CD14-positive monocyte (primary cell): ENCODE measurements at places on chromosomes 4 and X.

DNA sequence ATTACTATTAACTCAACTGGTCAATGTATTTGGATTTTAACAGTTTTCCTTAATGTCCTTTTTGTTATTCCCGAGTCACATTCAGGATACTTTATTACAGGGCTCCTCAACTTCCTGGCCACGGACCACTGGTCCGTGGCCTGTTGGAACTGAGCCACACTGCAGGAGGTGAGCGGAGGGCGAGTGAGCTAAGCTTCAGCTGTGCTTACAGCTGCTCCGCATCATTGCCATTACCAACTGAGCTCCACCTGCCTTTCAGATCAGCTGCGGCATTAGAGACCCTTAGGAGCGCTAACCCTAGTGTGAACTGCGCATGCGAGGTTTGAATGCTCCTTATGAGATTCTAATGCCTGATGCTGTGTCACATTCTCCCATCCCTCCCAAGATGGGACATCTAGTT, 591.7 kb downstream of the CCSER1 start:
- DNase-seq: no peak

- DNase-seq: no peak
Observed at GRCh38 chrX:63746278-63746677, 38.7 kb downstream of the ARHGEF9 start.

- no peak for DNase-seq
Observed at GRCh38 chrX:11296051-11296450, 2.8 kb downstream of the AMELX start.

DNA sequence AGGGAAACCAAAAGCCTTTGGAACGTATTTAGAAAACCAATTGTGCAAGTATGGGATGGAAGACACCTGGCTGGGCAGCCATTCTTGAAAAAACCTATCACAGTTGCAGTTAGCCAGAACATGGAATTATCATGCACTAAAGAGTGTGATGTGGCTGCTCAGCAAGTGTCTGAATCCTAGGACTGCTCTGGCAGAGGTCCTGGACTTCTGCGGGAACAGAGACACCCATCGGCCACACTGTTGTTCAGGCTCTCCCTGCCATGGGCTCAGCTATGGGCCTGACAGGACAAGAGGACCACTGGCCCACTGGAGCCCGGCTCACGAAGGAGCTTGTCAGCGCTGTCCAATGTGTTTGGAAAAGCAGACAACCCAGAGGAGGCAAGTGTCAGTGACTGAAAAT, 115.7 kb upstream of the GPC4 start:
- no peak for DNase-seq

DNA sequence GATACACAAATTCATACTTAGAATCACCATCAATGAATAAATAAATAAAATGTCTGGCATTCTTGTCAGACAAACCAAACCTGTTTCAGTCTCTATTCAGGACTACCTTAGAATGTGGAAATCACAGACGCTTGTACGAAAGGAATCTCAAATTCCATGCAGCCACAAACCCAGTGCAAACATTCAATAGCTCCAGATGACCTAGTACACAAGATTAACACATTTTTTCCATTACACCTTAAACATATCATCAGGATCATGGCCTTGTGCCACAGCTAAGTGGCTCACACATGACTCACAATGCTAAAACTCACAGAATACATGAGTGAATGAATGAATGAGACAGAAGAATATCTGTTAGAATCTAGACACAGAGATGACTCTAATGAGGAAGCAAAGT, 134.2 kb downstream of the PWWP3B start:
- DNase-seq: no peak

DNA sequence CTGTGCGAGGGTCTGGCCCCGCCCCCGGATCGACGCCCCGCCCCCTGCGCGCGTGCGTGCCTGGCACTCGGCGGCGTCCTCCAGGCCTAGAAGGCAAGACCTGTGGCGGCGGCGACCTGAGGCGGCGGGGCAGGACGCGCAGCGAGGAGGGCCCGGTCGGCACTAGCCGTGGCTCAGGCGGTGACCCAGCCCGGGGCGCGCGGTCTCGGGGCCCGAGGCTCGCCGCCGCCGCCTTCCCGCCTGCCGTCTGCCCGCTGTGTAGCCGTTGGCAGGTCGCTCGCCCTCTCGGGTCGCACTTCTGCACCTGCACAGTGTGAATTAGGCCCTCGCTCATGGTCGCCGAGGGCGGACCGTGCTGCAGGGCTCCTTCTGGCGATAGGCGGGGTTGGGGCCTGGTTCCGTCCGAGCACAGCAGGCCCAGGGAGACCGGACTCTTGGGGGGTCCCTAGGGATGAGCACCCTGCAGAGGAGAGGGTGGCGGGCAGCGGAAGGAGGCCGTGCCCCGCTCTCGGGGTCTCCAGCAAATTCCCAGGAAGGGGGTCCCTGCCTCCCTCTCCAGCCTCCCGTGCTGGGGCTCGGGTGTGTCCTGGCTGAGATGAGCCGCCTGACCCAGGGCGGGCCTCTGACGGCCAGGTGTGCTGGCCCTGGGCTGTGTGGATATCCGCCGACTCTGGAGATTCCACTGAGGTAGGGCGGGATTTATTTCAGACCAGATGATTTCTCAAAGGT, 557 bp upstream of the FAM53A start:
- no peak for DNase-seq

GRCh38 chr4:75939890-75940691, 722 bp downstream of the NAAA start:
- peak; percentile 53 for DNase-seq

DNA sequence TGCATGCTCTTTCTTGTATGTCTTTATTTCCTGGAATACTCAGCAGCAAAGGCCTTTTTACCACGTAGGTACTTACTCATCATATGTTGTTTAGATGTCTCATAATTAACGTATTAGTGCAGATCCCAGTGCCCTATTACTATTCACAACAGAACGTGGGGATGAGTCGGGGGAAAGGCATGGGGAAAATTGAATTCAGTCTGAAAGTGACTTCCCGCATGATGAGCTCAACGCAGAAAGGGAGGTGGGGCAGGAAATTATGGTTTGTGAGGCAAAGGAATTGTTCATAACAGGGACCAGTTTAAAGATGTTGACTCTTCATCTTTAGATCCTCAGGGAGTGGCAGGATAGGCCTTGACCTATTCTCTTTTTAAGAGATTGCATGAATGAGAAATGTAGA, 2.0 kb upstream of the TMPRSS11D start:
- peak; percentile 35 for DNase-seq

- DNase-seq: no peak
Observed at GRCh38 chr4:133982533-133983224, 218.9 kb downstream of the PABPC4L start.

- DNase-seq: no peak
Observed at GRCh38 chr4:56102601-56103000, 153.9 kb downstream of the CEP135 start.

DNA sequence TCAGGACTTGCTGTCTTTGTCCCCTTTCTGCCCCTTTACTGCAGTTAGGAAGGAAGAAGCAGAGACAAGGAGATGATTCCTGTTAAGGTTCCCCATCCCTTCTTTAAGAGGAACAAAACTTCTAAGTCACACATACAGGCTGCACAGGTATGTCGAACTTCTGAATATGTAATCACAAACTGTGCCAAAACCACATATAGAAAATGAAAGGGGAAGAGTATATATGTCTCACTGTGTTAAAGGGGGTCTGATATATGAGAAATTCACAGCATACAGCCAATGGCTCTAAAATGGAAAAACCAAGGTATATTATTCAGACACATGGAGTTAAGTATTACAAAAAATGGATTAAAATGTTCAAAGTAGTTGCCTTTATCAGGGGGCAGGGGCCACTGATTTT, 11.7 kb downstream of the CFAP97 start:
- no peak for DNase-seq

- DNase-seq: no peak
Observed at GRCh38 chrX:103356130-103356798, at the start of gene TCEAL9. TCEAL9 (plus strand) TSS chrX:103356506; CDS start chrX:103357685, 1,179 bp downstream.

DNA sequence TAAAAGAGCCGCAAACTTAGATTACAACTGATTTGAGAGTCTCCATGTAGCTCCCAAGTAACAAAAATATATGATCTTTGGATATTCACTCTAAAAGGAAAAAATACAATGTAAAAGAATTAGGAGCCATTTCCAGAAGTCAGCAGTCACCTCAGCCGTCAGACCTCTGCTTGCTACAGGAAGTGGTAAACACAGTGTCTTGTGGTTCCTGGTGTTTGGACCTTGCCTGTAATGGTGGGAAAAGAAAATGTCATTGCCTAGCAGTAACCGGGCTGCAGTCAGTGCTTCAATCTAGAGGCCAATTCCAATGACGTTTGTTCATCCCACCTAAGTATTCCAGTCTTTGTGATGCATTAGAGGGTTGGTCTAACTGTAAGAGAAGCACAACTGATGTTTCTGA, 28.9 kb upstream of the SMIM31 start:
- DNase-seq: no peak

DNA sequence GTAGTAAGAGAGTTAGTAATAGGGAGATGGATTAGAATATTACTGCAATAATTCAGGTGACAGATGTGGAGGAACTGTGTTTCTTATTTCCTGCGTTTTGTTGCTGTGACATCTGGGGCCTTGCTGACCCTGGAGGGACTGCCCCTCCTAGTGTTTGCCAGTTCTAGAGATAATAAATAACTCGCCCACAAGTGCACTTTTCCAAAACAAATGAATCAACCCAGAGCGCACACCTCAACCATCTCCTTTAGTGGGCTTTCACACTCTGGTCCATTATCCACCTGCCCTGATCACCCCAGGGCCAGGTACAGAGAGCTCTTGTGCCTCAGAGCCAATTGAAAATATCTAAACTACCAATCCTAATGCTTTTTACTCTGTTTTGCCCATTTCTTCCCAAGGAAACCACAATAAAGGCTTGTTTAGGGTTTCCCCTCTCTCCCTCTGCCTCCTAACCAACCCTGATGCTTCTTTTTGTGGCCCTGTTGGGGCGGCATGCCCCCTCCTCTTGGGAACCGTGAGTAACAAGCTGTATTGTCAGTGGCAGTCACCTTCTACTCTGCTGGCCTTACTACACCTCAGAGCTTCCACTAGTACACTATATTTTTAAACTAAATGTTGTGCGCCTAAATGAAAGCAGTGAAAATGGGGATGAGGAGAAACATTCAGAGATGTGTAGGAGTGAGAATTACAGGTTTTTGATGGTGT, 270.5 kb downstream of the TENM3 start:
- DNase-seq: no peak

DNA sequence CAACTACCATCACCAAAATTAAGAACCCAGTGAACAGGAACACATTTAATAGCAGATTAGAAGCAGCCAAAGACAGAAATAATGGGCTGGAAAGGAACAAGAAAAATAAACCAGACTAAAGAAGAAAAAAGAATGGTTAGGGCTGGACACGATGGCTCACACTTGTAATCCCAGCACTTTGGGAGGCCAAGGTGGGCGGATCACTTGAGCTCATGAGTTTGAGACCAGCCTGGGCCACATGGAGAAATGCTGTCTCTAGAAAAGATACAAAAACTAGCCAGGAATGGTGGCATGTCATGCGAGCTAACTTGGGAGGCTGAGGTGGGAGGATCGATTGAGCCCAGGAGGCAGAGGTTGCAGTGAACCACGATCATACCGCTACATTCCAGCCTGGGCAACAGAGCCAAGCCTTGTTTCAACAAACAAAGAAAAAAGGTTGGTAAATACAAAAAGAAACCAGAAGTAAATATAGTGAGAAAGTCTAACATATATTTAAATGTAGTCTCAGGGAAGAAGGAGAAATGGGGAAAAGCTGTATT, 102.0 kb downstream of the AFAP1 start:
- DNase-seq: no peak

GRCh38 chr4:57865264-57865663, 755.1 kb upstream of the IGFBP7 start:
- no peak for DNase-seq

DNA sequence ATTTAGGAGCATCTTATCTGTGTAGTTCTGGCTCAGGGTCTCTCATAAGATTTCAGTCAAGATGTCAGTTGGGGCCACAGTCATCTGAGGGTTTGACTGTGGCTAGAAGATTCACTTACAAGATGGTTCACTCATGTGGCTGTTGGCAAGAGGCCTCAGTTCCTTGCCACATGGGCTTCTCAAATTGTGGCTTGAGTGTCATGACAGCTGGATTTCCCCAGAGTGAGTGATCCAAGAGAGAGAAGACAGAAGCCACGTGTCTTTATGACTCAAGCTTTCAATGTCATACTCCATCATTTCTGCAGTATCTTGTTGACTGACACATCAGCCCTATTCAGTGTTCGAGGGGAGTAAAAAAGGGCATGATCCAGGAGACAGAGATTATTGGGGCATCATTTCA, 131.3 kb upstream of the AP1S2 start:
- DNase-seq: peak; percentile 38
